ENCODE measurements at places on chromosomes 6 and 20.

GRCh38 chr6:71395731-71396409, 107.3 kb downstream of the OGFRL1 start:
- no peak for DNase-seq

- no peak for DNase-seq
Observed at GRCh38 chr6:157292202-157292601, 31.1 kb downstream of the TMEM242 start.

DNA sequence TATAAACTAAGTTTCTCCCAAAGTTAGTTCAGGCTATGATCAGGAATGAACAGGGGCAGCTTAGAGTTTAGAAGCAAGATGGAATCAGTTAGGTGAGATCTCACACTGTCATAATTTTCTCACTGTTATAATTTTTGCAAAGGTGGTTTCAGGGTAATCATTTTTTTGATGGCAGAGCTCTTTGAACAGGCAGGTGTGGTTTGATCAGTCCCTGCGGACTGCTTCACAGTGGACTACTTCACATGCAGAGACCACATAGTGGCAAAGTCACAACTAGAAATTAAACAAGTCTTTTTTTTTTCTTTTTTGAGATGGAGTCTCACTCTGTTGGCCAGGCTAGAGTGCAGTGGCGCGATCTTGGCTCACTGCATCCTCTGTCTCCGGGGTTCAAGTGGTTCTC, 6.8 kb downstream of the MAS1 start:
- no peak for DNase-seq

DNA sequence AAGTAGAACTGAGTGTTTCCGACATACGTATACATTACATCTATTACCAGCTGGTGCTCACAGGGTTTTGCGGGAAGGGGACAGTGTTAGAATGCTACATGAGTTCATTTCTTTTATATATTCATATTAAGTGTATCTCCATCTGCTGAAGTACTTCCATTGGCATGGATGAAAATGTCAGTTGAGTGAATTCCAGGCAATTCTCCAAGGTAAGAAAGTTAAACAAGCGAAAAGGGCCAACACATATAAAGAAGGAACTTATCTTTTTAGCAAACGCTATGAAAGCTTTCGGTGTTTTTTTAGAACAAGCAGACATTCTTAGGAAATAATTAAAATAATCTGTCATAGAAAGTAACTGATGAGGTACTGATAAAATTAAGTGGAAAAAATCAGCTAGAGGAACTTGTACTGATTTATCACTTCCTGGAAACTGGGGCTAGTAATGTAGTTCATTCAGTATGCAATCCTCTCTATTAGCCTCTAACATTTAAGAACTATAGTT, 34.6 kb downstream of the RNF146 start:
- DNase-seq, result no peak

DNA sequence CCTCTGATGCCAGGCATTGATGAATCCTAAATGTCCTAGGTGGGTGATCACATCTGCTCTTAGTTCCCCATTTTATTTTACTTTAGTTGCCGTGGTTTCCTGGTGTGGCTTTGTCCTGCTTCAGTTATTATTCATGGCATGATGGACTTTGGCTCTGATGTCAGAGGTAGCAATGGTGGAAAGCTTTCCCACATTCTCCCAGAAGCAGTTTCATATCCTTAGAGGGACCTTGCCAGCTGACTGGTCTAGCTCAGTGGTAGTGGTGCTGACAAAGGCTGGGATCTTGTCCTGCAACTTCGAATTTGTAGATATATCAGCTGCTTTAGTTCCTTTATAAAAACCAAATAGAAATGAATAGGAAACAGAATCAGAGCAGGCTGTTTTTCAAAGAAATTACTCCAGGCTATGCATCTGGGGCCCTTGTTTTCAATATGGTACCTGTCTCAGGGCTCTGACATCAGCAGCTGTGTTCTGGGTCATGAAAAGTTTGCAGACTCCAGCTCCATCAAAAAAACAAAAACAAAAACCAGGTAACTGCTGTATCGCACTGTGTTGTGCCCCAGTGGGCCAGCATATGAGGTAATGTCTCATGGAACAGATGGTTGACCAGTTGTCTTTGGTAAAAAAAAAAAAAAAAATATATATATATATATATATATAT, 133.7 kb downstream of the PLCB4 start:
- DNase-seq, result no peak

DNA sequence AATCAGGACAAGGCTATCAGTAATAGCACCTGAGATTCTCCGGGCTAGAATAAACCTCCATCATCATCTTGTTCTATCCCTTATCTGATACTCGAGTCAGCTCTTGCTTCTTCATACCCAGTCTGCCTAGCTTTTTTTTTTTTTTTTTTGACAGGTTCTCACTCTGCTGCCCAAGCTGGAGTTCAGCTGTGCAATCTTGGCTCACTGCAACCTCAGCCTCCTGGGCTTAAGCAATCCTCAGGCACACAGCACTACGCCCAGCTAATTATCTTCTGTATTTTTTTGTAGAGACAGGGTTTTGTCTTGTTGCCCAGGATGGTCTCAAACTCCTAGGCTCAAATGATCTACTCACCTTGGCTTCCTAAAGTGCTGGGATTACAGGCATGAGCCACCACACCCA, 19.5 kb downstream of the SRSF6 start:
- no peak for DNase-seq

DNA sequence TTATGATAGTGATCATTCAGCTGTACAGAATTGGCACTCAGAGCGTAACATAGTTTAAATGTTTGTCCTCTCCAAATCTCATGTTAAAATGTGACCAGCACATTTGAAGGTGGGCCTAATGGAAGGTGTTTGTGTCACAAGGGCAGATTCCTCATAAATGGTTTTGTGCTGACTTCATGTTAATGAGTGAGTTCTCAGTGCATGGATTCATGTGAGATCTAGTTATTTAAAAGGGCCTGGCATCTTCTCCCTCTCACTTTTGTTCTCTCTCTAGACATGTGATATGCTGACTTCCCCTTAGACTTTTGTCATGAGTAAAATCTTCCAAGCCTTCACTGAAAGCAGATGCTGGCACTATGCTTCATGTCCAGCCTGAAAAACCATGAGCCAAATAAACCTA, 452.4 kb upstream of the PTCHD4 start:
- no peak for DNase-seq

GRCh38 chr20:13857961-13858360, 73.1 kb downstream of the NDUFAF5 start:
- DNase-seq, result no peak

GRCh38 chr6:43223175-43223574, 6.1 kb downstream of the DNPH1 start:
- DNase-seq, result no peak

- no peak for DNase-seq
Observed at GRCh38 chr20:51666126-51666525, 102.1 kb downstream of the ATP9A start.

GRCh38 chr20:61297986-61298385, 45.9 kb downstream of the CDH4 start:
- no peak for DNase-seq

DNA sequence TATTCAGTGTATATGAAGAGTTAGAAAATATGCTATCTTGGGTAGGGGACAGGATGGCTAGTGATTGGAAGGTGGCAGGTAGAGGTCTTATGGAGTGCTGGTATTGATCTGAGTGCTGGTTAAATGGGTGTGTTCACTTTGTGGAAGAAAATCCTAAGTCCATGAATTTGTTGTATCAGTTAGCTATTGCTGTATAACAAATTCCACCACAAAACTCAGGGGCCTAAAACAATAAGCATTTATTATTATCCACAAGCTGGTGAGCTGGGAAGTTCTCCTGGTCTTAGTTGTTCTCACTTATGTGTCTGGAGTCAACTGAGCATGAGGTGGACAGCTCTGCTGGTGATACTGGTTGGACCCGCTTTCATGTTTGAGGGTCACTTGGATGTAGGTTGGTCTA, 212.2 kb upstream of the PLCB4 start:
- DNase-seq, result no peak

DNA sequence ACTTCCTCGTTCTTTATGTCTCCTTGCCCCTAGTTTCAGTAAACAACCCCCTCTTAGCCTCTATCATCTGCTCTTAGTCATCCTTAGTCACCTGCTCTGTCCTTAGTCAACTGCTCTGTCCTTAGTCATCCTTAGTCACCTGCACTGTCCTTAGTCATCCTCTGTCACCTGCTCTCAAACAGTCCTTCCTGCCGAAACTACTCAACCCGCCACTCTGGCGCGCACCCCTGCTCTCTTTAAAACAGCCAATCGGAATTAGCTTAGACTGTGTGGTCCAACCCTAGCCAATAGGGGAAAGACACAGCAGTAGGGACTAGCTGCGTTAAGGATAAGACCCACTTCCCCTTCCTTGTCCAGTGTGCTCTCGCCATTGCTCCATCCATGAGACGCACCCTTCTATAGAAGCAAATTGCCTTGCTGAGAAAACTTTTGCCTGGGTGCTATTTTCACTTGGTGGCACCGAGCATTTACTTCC, 73.9 kb downstream of the BACH2 start:
- DNase-seq, result no peak

GRCh38 chr20:33490023-33490933, at the start of gene CBFA2T2:
CBFA2T2 (plus strand) TSS chr20:33490096; CDS start chr20:33490268, 172 bp downstream.
- peak; percentile 83 for DNase-seq

- no peak for DNase-seq
Observed at GRCh38 chr6:6654599-6655575, 66.4 kb downstream of the LY86 start.

DNA sequence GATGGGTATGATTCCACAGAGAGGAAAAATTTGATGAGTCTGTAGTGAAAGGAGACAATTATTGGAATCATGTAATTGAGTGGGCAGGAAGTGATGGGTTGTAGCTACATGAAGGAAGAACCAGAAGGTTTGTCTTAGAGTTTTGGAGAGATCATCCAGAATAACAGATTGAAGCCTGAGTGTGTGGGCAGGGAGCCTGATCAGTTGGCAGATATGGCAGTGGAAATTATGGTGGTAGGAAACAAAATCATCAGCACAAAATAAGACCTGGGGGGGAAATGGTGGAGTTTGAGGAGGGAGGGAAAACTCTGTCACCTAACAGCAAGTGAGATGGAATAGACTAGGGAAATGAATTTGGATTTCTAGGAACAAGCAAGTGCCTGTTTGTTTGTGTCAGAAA, 606.6 kb upstream of the MAP3K7 start:
- DNase-seq, result no peak

DNA sequence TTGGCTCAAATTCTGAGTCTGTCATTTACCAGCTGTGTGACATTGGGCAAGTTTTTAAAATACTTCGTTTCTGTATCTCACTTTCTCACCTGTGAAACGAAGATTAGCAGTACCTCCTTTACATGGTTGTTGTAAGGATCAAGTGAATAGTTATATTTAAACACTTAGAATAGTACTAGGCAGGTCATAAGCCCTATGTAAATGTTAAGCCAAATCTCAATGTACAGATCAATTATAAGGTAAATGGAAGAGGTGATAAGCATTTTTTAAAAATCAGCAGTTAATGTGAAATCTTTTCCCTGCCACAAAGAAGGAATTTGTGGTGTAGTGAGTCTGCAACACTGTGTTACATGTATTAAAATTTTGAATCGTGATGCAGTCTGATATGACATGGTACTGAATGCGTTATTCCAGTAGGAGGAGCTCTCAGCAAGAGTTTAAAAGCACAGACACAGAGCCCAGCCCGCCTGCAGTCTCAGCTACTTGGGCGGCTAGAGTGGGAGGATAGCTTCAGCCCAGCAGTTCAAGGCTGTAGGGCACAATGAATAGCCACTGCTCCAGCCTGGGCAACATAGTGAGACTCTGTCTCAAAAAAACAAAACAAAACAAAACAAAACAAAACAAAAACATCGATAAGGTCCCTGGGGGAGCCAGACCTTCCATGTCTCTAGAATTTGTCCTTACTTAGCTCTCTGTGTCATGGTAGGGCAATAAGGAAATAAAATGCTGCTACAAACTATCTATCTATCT, 46.0 kb downstream of the GTF2H5 start:
- peak; percentile 74 for DNase-seq

DNA sequence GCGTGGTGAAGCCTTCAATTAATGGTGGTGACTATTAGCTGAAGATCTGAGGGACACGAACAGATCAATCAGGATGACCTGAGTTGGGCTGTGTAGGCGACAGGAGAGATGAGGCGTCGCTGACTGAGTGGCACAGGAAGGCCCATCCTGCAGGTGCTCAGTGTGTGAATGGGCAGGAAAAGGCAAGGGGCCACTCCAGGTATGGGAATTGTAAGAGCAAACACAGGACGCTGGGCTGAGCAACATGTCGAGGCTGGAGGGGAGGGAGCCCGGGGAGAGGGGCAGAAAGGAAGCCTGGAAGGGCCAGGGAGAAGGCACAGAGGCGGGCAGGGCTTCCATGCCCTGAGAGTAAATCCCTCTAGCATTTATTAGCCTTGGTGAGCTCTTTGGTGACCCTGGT, 151.0 kb downstream of the VEGFA start:
- DNase-seq, result peak; percentile 18

DNA sequence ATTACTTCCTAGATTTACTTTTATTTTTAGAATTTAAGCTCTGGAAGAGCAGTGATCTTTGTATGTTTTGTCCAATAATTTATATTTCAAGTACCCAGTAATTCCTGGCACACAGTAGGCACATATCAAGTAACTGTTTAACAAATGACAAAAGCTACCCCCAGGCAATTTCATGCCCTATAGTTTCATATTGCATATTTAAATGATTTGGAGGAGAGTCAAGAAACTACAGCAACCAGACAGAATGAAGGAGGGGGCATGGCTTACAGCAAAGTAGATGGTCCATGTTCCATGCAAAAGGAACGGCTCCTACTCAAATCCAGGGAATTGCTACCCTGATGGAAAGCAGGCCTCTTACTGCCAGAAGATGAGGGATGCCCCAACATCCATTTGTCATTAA, 113.5 kb downstream of the ARHGAP18 start:
- no peak for DNase-seq

DNA sequence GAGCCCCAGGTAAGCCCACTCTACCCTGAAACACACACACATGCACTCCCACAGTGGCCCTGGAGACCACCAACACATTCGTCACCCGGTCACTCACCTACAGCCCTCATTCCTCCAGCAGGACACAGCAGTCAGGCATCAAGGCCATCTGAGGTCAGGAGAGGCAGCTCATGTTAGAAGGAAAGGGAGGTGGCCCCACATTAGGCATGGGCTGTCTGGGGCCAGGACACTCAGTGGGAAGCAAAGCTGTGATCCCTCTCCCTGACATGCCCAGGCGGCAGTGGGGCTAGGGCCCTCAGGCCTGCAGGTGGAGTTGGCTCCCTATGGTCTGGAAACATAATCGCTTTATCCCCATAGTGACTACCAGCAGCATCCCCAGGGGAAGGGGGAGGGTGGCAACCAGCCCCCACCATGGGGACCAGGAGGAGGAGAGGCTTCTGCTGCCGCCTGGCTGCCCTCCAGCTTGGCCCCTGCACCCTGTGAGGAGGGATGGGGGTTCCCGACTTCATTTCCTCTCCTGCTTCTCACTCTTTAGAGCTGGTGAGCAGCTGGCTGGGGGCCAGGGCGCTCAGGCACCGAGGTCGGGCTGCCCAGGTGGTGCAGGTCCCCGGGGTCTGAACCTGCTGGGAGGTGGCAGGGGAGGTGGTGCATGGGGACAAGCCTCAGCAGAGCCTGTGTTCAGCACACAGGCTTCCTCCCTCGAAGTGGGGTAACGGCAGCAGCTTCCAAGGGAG, 76.6 kb upstream of the CST7 start:
- DNase-seq, result no peak

GRCh38 chr20:30919514-30920188, 337.8 kb upstream of the DEFB115 start:
- DNase-seq, result no peak

Measured in lower lobe of right lung (tissue), 2 donors.